ENCODE measurements at places on chromosomes 5 and 9.

- no peak for DNase-seq
These were observed 154.6 kb upstream of the GNA14 start for GRCh38 chr9:77802515-77803293.

DNA sequence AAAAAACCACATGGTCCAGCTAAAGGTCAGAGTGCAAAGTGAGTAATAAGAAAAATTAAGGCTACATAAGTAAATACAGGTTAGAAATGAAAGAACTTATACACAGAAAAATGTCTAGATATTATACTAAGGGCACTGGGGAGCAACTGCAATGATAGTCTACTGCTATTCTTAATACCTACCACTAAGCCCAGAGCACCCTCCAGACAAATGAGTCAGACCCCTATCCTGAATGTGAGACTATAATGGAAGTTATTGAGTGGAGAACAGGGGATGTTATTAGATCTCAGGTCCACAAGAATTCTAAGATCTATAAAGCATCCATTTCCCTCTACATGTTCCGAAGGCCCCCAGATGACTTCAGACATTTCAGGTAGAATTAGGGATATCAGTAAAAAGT lies 438.3 kb downstream of the PRELID2 start:
- no peak for DNase-seq

DNA sequence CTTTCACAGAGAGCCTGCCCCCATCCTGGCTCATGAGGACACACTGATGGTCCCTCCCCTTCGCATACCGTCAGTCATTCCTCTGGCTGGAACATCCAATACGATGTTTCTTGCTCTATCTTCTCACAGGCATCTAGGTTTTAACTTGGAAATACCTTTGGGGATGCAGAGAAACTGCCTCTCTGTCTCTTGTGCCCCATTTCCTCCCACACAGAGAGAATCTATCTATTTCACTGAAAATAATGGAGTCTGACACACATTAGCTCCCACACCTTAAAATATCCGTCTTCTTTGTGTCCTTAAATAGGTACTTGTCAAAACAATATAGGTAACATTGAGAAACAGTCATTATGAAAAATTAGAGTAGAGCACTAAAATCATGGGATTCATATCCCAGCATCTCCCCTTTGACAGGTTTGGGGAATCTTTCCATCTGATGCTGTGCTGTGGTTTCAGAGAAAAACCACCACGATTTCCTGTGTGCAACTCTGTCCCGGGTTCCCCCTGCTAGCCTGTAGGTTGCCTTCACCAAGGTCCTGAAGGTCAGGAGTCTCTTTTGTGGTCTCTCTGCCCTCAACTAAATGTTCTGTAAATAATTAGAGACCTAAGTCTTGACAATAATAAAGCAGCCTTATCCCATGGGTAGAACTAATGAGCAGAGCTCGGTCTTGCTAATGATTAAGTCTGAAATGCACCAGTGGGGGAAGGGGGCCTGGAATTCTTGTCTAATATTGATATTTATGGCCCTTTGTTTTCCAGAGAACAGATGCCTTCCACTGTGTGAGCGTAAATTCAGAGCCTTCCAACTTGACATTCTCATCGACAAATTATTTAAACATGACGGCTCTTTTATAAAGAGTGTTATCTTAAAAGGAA lies 371.0 kb downstream of the ICE1 start:
- DNase-seq: no peak

DNA sequence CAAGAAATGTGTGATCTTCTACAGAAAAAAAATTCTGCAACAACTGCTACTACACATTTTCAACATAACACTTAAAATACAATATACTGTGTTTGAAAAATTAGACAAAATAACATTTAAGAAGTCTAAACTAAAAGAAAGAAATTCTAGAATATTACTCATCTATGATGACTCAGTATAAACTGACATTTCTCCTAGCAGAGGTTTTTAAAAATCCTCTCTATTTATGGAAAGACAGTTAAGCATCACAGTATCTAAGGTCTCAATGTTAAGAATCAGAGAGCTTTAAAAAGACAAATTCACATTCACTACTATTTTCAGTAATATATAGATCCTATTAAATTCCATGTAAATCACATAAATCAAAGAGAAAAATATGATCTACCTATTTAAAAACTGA lies 61.3 kb downstream of the NR2F1-AS1 start:
- peak; percentile 3 for DNase-seq

DNA sequence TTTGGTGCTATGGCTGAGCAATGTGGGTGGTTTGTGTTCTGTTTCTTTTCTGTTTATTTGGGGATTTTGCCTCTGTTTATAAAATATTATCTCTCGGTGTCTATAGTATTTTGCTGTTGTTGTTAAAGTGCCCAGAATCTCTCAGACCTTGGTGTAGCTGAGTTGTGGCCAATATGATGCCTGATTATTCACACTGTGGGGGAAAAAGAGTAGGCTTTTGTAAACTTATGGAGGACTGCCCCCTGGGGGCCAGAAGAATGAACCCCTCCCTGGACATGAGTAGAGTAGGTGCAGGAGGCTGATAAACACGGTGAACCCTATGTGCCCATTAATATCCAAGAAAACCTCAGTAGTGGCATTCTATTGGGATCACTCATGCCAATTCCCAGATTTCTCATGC lies 49.0 kb upstream of the DPYSL3 start:
- peak; percentile 71 for DNase-seq

DNA sequence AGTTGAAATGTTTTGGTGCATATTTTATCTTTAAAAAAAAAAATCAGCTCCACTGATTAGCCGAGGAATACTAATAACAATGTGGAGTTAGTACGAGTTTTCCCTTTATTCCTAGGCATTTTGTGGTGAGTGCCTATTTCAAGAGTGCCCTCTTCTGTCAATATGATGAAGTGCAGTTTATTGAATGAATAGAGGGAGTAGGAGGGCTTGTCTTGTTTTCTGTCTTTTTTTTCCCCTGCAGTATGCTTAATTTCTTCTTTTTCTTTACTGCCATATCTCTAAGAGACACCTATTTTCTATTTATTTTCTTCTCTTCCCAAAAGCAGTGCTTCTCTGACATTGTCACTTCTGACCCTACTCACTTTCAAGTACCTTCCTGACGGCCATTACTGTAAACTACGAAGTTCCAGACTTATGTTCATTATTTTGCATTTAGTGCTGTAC lies 169.6 kb upstream of the PITX1 start:
- DNase-seq: peak; percentile 35

GRCh38 chr5:71974165-71974564 lies 133.1 kb upstream of the MAP1B start:
- no peak for DNase-seq

GRCh38 chr5:127685662-127686061 lies 17.5 kb upstream of the CCDC192 start:
- no peak for DNase-seq

GRCh38 chr9:95726756-95727155 lies 148.7 kb upstream of the ERCC6L2 start:
- peak; percentile 47 for DNase-seq

DNA sequence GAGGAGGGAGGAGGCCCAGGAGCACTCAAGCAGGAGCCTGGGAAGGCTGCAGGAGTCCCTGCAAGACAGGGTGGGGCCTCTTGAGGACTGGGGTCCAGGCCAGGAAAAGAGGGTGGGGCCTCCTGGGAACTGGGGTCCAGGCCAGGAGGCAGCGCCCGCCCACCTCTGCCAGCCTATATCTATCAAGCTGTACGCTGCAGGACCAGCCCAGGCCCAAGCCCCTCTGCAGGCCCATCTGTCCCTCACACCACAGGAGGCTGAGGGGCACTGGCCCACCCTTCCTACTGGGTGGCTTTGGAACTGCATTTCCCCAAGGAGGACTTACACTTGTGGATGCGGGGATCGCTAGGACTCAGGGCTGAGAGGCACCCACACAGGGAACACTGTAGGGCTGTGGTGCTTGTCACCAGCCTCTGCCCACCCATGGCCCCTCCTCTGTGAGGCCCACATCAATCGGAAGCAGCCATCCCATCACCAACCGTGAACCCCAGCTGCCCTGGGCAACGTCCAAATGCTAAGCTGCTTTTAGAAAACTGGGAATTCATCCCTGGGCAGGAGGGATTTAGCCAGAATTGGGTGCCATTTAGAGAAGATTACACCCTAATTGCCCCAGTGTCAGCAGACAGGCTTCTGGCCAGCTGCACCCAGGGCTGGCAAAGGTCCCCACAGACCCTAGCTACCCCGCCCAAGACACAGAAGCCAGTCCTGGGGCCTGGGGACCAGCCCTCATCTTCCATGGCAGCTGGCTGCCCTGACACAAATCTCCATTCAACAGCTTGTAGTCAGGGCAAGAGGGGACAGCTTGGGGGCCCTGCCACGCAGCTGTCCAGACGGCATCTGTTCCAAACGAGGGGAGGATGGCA lies 15.3 kb downstream of the BICD2 start:
- DNase-seq: no peak

DNA sequence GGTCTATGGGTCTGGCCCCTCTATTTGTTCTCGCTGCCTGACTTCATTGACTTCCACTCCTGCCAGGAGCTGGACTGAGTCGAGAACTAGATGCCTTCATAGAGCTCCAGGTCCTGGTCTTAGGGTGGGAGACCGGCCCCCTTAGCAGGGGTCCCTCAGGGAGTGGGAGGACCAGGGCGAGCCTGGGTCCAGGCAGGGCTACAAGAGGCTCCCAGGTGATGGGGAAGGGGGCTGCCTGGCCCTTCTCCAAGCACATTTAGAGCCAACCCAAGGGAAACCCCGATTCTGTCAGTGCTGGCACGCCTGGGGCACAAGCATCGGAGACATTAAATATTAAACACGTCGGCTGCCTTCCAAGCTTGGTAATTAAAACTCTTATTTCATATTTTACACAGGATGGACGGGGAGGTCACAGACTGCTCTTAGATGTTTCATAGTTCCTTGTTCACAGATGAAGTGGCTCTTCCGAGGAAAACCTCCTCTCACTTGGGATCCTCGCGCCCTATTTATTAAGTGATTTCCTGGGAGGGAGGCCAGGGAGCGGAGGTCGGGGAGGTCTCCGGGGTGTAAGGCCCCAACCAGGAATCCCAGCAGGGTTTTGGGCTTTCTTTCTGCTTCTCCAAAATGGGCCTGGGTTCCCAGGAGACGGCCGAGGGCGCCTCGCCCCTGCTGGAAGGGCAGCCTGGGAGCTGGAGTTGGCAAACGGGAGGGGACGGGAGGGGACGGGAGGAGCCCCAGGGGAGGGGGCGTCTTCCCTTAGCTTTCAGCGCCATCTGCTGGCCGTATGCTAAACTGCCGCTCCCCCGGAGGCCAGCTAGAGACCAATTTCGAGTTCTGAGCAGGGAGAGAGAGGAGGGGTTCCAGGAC lies 23.4 kb upstream of the ZBTB43 start:
- peak; percentile 47 for DNase-seq

GRCh38 chr9:100714372-100715099 lies 136.7 kb downstream of the CAVIN4 start:
- DNase-seq: peak; percentile 42

DNA sequence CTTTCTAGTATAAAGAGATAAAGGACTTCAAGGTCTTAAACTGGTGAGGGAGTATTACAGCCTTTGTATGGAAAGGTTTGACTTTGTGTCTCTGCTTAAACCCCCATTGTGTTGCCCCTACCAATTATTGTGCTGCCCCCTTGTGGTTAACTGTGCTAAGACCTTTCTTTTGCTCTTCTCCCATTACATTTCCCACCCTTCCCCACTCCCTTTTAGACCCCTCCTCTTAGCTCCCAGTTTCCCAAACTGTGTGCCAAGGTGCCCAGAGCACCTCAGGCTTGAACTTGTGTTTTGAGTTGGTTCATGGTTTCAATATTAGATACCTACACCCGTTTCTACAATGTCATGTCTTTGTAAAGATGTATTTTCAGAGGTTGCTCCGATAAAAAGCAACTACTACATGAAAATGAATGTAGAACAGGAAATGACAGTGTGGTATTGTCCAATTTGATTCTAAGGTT lies 2.9 kb downstream of the JAK2 start:
- DNase-seq: peak; percentile 17

- no peak for DNase-seq
These were observed 54.8 kb upstream of the RASGRF2 start for GRCh38 chr5:80905405-80905804.

- DNase-seq: no peak
These were observed 100.7 kb downstream of the GAS1 start for GRCh38 chr9:86846656-86847055.

- DNase-seq: no peak
These were observed 8.7 kb downstream of the HNRNPAB start for GRCh38 chr5:178213003-178213461.

- DNase-seq: peak; percentile 53
These were observed 181.1 kb upstream of the DAB2 start for GRCh38 chr5:39605588-39606575.

GRCh38 chr5:177325868-177326381 lies 14.2 kb upstream of the MXD3 start:
- peak; percentile 64 for DNase-seq

- no peak for DNase-seq
These were observed 8.9 kb downstream of the SMAD5 start for GRCh38 chr5:136141561-136141960.

DNA sequence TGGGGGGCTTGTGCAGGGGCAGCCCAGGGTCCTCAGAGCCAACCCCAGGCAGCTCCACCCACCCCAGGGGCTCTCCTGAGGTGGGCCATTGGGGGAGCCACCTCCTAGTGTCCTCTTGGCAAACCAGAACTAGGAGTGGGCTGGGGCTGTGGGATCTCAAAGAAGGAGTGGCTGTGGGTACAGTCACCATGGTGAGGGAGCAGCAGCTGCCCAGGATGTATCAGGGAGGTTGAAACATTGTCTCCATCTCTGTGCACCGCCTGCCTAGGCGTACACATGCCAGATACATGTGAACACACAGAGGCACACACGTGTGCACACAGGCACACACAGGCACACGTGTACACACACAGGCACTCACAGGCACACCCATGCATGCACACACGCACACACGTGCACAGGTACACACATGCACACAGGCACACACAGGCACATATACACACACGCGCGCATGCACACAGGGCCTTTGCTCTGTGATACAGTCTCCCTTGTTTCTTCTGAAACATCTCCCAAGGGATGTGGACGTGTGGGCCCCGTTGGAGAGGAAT lies 10.7 kb downstream of the LCN12 start:
- DNase-seq: no peak

- no peak for DNase-seq
These were observed 9.7 kb downstream of the ESM1 start for GRCh38 chr5:54975701-54976100.

GRCh38 chr9:132991351-132992300 lies 13.1 kb downstream of the GFI1B start:
- no peak for DNase-seq

DNA sequence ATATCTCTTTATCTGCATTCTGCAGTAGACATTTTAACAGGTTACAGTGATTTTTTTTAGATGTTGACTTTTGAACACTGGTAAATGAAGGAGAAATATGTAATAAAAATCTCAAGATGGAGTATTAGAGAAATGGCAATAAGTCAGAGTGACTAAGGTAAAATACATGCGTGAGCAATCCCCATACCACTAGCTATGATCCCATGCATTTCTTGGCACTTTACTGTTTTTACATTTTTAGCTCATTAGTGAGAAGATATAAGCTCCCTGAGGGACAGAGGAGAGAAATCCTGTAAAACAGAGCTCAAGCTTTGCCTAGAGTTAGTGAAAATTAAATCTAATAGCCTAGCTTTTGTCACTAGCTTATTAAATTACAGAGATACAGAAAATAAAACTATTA lies 181.9 kb upstream of the TRPM3 start:
- DNase-seq: no peak

Measured in RCC 7860 (cell line).